HFFc6 (cell line): ENCODE measurements at places on chromosomes 7 and 10. TPM values are rescaled to one million over a fixed set of nuclear protein-coding genes. Genes with fewer than 3 reads are reported as not detected.

DNA sequence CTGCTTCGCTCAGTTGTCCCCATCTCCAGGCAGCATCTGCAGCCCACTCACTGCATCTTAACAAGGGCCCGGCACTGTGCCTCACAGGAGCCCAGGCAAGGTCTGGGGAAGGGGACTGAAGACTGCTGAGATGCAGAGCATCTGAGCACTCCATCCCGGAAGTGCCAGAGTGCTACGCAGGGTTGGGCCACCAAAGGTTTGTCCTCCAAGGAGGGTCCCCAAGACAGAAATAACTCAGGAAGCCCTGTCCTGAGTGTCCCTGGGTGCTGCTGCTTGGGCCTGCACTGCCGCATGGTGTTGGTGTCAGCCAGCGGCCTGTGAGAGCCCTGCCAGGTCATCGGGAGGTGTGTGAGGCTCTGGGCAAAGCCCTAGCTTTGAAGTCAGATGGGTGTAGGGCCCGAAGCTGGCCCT, 288.2 kb upstream of the ZMIZ1 start:
- DNase-seq: no peak
- H3K27ac ChIP-seq: no peak overlapping the region
- peaks cover 23% of the 10 kb centered on the region for H3K4me1 ChIP-seq

- peaks cover 47% of the 10 kb centered on the region for H3K4me1 ChIP-seq
- H3K4me3 ChIP-seq: no peak overlapping the region
- H3K36me3 ChIP-seq: peaks cover 3% of the 10 kb centered on the region
- H3K27me3 ChIP-seq: peaks cover 13% of the 10 kb centered on the region
- H3K27ac ChIP-seq: peak overlapping the region; percentile 9; the same call in 1 of the 2 replicates
- DNase-seq: no peak
Measured at GRCh38 chr10:79273604-79274003, 73.7 kb upstream of the PPIF start.

SPDYE1 gene
- not detected in 2 replicates for total RNA-seq

DNA sequence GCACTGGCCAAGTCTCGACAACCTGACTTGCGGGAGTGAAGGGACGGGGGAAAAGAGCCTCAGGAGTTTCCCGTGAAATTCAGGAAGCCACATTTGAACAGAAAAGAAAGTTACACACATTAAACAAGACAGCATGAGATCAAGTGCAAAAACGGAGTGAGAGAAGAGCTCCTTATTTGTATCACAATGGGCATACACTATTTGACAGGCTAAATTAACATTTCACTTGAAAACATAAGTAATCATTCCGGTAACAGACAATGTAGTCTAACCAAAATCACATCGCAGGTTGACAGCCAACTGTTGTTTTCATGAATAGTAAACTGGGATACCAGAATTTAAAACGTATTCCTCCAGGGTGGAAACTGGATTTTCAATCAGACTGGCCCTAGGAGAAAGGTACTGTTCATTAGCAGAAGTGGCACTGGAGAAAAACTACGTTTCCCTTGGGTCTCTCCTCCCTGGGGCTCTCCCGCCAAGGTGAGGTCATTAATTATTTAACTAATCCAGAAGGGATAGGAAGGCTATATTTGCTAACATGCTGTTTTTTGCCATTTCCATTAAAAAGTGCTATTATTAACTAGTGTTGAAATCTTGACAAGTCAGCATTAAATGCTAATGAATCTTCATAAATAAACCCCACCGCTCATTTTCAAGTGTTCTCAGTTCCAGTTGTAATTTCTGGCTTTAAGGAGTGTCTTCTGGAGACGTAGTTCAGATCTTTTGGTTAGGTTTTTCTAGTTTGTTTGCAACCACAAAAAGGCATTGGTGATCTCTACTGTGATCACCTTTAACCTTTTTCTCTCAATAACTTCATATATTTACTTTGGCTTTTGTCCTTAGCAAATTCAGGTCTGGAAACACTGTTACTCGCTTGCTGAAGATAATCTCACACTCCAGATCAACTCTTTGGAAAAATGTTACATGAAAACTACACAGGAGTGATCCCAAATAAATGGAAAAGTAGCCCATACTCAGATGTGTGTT, 25.1 kb downstream of the RHEB start:
- H3K27me3 ChIP-seq: peaks cover 2% of the 10 kb centered on the region; the same call in 1 of the 2 replicates
- peak overlapping the region; percentile 47 for H3K27ac ChIP-seq
- peaks cover 56% of the 10 kb centered on the region for H3K4me1 ChIP-seq

GRCh38 chr7:133344275-133344674, 91.4 kb downstream of the EXOC4 start:
- DNase-seq: peak; percentile 8
- peaks cover 8% of the 10 kb centered on the region for H3K4me1 ChIP-seq
- no peak overlapping the region for H3K27ac ChIP-seq
- peaks cover 30% of the 10 kb centered on the region for H3K36me3 ChIP-seq

GRCh38 chr7:13217768-13218167, 530.3 kb downstream of the ARL4A start:
- peak overlapping the region; percentile 42 for H3K4me3 ChIP-seq
- H3K36me3 ChIP-seq: no peaks in the 10 kb centered on the region
- peaks cover 16% of the 10 kb centered on the region; the same call in 1 of the 2 replicates for H3K4me1 ChIP-seq
- H3K27ac ChIP-seq: no peak overlapping the region

DNA sequence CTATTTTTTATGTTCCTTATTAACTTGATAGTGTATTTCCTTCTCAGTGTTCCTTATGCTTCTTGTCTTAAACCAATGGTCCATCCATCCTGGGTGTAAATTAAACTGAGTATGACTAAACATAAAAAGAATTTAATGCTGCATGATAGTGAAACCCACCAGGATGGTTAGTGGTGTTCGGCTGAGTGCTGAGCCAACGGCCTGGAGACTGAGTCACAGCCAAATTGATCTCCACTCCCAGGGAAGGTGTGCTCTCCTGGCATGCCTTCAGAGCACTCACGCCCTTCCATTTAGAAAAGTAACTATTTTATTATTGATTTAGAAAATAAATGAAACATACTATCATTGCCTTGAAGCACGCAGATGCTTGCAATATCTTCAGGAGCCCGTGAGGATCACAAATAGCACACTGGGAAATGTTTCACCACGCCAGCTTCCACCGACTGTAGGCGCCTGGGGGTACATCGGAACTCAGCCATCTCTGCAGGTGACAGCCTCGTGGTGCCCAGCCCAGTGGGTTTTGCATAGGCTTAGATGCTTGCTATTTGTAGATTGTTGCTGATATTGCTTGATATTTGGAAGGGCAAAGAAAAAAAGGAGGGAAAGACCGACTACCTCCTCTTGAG, 40.0 kb upstream of the LOXL4 start:
- H3K27ac ChIP-seq: no peak overlapping the region
- H3K36me3 ChIP-seq: no peaks in the 10 kb centered on the region
- peaks cover 2% of the 10 kb centered on the region for H3K27me3 ChIP-seq
